ENCODE measurements at places on chromosomes 3 and 15.

GRCh38 chr3:141442446-141442845 lies 44.4 kb upstream of the RASA2 start:
- DNase-seq = no peak

DNA sequence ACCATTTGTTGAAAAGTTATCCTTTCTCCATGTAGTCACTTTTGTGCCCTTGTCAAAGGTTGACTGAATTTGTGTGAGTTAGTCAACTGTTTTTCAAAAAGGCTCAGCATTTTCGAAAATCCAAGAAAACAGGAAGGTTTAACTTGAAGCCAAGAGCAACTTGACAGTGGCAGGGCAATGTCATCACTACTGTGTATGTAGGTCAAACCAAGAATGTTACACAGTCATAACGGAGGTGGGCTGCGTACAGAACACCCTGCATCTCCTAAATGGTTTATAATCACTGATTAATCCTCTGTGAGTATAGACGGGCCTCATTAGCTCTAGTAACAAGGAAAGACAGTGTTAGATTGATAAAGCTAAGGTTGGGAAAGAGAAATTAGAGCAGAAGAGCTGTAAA lies 1064.9 kb downstream of the FHIT start:
- DNase-seq = no peak

DNA sequence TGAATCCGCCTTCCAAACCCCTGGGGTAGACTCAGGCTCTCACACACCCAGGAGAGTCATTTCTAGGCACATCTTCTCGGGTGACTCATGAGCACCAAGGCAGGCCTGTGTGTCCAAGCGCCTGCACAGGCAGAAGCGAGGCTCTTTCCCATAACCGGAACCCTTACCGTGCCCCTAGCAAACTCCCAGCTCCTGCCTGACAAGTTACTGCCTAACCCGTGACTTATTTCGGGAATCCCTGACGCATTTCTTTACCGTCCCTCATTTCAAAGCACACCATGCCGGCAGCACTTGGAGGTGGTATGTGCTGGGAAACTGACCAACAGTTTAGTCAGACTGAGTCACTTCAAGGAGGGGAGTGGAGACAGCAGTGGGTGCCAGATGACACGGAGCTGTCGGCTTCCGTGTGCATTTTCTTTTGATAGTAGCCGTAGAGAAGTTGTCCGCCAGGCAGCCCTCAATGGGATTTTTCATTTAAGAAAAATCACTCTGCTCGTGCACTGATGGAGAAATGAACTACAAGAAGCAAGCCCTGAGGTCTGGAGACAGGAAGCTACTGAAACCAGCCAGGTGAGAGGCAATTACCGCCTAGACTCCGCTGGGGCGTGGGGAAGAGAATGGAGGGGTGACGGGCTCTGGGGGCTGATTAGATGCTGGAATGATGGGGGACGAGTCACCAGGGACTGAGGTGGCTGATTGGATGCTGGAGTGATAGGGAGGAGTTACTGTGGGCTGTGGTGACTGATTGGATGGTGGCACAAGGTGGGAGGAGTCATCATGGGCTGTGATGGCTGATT lies 17.3 kb upstream of the HRH1 start:
- no peak for DNase-seq

DNA sequence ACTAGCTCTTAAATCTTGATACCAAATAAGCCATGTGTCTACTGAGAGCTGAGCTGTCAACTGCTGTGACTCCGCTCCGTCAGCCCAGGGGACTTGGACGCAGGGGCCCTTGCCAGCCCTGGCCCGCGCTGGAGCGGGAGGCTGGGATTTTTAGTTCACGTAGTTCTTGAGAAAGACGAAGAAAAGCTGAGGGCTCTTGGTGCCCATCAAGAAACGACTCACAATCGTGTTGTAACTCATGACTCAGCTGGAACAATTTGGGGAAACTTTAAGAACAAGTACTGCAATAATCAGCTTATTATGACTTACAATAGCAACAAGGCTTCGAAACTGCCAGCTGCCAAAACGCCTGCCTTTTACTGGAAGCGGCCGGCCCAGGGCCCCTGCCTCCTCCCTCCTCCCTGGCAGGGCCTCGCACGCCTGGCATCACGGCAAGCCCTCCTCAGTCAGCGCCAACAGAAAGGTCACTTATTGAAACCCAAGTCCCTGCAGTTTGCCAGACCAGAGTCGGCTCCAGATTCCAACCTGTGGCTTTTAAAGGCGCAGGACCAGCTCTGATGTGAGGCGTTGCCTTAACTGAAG lies 60.3 kb downstream of the RGMA start:
- DNase-seq = no peak

GRCh38 chr3:24945563-24945962 lies 450.9 kb upstream of the THRB start:
- no peak for DNase-seq

Measured in CD4-positive, alpha-beta T cell treated with Interleukin-17A for 4 hours (primary cell).